NCI-H510A treated with DMSO at 0.1 percent for 48 hours (cell line): ENCODE measurements at places on chromosomes 16 and 17.

DNA sequence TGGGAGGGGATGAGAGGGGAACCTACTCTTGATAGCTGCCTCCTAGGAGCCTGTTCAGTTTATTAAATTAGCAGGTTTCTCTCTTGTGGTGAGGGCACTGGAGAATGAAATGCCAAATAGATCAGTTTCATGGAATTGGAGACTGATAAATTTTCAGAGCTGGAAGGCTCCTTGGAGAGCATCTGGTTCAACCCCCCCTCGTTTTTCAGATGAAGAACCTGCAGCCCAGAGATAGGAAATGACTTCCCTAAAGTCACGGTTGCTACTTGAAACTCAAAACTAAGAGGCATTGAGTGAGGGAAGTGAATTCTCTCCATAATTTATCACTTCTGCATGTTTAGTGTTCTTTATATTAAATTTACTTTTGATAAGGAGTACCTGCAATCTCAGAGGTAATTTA, 366.0 kb upstream of the CCL2 start:
- DNase-seq, result no peak

- no peak for DNase-seq
These were observed 1.3 kb downstream of the CCDC102A start for GRCh38 chr16:57534881-57535658.

DNA sequence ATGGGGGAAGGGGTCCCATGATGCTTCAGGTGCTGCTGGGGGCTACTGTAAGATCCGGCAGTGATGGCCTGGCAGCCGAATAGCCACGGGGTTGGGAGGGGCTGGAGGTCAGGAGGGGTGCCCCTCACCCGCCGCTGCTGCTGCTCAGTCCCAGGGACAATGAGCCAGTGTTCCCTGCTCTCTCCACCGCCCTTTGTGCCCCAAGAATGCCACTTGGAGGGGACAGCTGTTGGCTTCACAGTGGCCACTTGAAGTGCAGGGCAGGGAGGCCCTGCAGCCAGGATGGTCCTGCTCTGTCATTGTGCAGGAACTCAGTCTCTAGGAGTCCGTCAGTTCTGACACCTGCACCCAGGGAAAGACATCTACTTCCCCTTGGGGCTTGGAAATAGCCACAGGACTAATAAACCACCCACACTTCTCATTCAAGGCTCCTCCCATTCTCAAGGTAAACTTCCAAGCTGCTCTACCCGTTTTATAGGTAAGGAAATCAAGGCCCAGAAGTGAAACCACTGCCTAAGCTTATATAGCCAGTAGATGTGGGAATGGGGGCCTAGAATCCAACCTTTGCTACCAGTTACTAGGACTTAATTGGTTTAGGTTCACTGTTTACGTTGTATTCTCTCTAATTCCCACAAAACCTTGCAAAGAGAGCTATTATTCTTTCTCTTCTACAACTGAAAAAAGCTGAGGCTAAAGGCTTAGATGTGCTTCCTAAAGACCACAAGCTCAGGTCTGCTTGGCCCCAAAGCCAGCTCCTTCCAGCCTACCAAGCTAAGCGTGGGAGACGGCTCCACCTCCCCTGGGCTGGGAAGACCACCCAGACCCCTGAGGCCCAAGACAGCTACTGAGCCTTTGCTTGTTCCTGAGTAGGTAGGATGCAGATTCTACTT, 6.2 kb upstream of the CPSF4L start:
- no peak for DNase-seq

- DNase-seq, result no peak
These were observed 142.3 kb downstream of the ZFHX3 start for GRCh38 chr16:72905581-72905980.
